ENCODE measurements at places on chromosomes 16 and 17. TPM values are rescaled to one million over a fixed set of nuclear protein-coding genes. Genes with fewer than 3 reads are reported as not detected.

DNA sequence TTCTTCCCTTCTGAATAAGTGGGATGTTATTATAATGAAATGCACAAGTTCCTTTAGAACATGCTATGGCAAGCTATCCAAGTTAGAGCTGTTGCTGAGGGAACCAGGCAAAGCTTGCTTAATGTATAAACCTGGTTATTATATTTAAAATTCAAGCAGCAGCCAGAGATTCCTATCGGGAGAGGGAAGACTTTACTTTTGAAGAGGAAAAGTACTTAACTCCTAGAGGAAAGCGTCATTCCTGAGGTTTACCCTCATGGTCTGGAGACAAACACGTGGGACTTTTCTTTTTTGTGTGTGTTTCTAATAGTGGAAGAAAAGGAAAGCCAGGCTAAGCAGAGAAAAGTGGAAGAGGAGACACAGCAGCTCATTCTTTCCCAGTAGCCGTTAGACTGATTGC lies 39.9 kb upstream of the MYH10 start:
- no peak for DNase-seq

Gene ZG16B
- not detected for total RNA-seq

DNA sequence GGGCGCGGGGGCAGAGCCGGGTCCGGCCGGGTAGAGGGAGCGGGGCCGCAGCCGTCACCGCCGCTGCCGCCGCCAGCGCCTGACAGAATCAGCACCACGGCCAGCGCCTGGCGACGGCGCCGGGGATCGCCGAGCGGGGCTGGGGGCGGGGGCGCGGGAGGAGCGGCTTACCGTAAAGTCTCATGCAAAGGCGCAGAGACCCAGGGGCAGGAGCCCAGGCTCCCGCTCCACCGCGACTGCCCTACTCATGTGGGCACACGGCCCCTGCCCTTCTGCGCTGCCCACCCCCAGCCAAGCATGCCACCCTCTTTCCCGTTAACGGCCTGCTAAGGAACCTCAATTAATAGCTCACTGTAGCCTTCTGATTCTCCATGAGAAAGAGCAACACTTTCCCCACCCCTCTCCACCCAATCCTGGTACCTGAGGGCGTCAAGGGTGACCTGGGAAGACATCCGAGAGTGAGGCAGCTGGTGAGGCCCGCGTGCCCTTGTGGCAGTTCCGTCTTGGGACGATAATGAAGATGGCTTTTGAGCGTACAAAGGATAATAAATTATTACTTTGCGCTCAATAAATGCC lies at the start of gene SEZ6:
Gene SEZ6, minus strand, starts transcription at position 98 of the 576 bp plus-strand sequence. CDS start 164 bp downstream, outside the sequence.
- DNase-seq: peak; percentile 60

Gene ITGAE
- total RNA-seq: 48.2 TPM

- DNase-seq: peak; percentile 74
These were observed 1.2 kb downstream of the RTN4RL1 start for GRCh38 chr17:2023692-2024571.

DNA sequence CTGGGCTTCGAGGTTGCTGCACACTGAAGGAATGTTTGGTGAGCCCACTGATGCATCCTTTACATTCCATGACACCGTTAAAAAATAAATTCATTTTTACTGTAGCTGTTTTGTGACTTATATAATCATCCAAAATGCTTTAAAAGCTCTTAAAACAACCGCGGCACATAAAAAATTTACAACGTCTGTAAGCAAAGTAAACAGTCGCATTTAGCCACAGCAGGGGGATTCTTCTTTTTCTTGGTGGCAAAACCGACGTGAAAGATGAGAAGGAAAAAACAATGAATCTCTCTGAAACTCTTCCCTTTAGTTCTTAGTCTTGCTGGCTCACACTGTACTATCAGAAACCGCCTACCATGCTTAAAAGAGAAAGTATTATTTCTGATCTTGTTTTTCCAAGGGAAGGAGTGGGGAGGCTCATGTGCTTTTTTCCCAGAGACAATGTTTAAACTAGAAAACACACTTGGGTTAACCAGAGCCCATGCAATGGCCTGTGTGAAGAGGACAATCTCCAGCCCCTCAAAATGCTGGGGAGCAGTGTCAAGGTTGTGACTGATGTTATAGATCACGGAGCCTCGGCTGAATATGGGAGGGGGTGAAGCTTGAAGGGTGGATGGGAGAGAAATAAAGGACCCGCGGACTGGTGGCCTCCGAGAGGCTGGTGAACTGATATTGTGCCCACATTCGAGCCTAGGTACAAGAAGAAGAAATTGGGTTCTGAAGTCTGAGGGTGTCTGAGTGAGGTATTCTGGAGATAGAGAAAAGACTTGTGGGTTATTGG lies 91.1 kb downstream of the IRF8 start:
- no peak for DNase-seq

Gene SLFN12L
- 3.7 TPM for total RNA-seq

- no peak for DNase-seq
These were observed 42.1 kb upstream of the TAOK1 start for GRCh38 chr17:29347831-29348629.

DNA sequence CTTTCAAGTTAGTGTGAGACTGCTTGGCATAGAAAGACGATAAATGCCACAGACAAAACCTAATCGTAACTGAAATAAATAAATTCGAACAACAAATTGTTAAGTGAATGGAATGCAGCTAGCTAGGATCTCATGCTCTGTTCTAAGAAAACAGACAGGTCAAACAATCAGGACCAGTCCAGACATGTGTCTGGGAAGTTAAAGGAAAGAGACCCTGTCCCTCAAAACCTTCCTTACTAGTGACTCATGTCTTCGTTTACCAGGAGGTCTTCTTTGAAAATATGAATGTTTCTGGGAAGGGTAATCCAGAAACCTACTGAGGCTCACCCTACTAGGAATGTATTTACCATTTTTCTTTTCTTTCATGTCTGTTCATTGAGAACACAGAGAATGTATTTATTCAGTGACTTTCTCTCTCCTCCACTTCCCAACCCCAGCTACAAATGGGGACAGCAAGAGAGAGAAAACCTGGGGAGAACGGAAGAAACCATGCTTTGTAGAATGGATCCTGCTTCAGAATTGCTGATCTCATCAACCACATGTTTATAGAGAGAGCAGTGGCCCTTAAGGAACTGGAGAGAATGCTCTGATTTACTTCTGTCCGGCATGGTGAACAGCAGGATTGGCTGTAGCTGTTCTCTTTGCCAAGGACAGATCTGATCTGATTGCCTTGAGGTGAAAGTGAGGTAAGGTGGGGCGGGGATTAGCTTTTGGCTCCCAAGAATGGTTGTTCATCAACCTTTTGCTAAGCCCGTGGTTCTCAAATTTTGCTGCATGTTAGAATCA lies 39.4 kb upstream of the DHX8 start:
- no peak for DNase-seq

DNA sequence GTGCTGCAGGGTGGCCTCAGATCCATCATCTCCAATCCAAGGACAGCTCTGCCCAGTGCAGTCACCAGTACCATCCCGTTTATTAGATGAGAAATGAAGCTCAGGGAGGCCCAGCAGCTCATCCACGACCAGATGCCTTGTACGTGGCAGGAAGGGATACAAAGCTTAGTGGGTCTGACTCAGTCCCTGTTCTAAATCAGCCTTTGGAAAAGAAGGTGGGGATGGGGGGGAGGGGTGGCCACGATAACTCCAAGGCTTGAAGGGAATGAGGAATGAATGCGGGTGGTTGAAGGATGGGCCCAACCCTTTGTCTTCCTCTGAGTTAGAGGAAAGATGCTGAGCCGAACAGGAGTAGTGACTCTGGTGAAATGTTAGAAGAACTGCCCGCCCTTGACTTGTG lies 25.8 kb downstream of the LLGL2 start:
- DNase-seq: no peak

Gene GPRC5C
- total RNA-seq: 0.53 TPM

Gene MARVELD3
- not detected for total RNA-seq

Gene GP1BA
- not detected for total RNA-seq

- no peak for DNase-seq
These were observed 32.8 kb upstream of the PAFAH1B1 start for GRCh38 chr17:2560658-2561057.

Gene KRTAP16-1
- not detected for total RNA-seq

- no peak for DNase-seq
These were observed 77.7 kb downstream of the AMFR start for GRCh38 chr16:56347670-56348069.

Gene CLEC18B
- total RNA-seq: 1.6 TPM

DNA sequence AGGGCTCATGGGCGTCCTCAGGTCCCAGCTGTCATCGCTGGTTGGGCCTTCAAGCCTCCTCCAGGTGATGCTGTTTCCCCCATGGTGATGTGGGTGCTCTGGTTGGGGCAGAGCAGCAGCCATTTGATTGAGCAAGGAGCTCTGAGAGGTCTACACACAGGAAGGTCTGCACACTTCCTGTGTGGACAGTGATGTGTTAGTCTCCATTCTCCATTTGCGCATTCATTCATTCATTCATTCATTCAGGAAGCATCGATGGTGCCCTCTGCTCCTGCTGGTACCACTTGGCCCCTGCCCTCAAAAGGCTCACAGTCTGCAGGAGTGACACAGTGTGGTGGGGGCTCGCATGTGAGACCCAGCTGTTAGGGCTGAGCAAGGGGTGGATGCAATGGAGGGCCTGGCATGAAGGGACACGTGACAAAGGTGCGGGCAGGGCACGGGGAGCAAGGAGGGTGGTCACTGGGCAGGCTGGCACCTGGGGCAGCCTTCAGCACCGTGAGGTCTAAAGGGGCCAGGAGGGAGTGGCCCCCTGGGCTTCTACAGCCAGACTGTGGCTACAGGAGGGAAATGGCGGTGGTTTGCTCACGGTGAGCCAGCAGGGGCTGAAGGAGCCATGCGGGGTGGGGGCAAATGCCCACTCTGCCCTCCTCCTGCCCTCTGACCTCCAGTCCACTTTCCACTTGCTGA lies 1.5 kb downstream of the ADGRG3 start:
- DNase-seq: no peak

- DNase-seq: no peak
These were observed 7.5 kb downstream of the ATP5PD start for GRCh38 chr17:75039238-75039637.

- no peak for DNase-seq
These were observed 54.1 kb downstream of the TOX3 start for GRCh38 chr16:52492789-52493357.

DNA sequence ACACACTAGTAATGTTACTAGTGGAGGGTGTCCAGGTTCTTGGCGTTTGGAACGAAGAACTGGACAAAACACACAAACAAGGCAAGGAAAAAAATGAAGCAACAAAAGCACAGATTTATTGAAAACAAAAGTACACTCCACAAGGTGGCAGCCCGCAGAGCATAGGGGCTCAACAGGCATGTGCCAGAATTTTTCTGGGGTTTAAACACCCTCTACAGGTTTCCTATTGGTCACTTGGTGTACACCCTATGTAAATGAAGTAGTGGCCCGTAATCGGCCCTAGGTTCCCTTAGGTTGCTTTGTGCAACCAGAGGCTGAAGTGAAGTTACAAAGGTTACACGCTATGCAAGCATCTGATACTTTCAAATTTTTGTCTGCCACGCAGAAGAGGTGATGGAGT lies 8.1 kb downstream of the OR2C1 start:
- DNase-seq: no peak

Gene SYT17
- 25.1 TPM for total RNA-seq

GRCh38 chr16:86221085-86221484 lies 289.2 kb upstream of the FOXF1 start:
- no peak for DNase-seq

DNA sequence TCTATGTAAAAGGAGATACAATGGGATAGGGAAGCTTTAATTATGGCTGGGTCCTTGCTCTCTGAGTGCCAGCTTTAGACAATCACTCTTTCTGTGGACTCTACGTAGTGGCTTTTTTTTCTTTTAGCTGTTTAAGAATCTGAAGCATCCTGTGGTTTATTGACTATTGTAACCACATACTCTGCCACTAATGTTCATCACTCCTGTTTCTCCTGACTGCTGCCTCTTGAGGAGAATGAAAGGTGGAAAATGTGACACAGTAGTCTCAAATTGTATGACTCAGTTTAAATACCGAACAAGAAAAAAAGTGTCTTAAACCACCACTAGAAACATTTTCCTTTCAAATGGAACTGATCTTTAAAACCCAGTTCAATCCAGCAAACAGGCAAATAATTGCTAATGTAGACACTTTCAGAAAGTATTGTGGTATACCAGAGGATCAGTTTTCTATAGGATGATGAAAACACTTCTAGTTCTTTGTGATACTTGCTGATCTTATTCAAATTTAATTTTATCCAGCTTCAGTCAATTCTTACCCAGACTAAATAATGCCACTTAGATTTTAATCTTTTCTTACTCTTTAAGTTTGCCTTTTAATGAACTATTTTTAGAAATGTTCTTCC lies 302.7 kb upstream of the PMFBP1 start:
- no peak for DNase-seq

Gene CACNG3
- not detected for total RNA-seq

DNA sequence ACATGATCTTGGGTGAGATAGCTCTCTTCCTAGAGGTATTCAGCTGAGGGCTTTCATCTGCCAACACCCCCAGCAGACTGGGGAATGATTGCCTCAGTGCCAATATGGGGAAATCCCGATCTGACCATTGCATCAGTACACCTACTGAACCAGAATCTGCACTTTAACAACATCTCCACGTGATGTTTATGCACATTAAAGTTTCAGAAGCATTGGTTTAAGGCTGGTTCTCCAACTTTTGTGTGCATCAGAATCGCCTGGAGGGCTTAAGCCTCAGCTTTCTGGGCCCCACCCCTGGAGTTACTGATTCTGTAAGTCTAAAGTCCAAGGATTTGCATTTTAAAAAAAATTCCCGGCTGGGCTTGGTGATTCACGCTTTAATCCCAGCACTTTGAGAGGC lies 123.6 kb upstream of the MED13 start:
- no peak for DNase-seq

- DNase-seq: no peak
These were observed 8.2 kb downstream of the POLR2C start for GRCh38 chr16:57470711-57471110.

DNA sequence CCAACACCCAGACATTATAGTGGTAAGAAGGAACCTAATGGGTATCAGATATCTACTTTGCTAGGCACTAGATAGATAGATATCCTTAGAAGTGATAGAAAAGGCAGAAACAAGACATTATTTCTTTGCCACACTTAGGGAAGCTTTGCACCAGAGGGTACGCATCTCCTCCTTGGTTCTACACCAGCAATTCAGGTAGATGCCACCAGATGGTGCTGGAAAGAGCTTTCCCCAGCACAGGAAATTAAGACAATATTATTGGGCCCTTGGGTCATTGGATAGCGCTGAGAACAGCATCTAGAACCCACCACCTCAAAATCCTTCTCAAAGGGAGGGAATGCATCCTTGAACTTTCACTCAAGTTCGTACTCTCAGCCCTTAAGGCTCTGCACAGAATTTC lies 173.8 kb upstream of the CCL2 start:
- no peak for DNase-seq

Gene NEUROD2
- not detected for total RNA-seq

Gene SYCE1L
- 7.9 TPM for total RNA-seq

DNA sequence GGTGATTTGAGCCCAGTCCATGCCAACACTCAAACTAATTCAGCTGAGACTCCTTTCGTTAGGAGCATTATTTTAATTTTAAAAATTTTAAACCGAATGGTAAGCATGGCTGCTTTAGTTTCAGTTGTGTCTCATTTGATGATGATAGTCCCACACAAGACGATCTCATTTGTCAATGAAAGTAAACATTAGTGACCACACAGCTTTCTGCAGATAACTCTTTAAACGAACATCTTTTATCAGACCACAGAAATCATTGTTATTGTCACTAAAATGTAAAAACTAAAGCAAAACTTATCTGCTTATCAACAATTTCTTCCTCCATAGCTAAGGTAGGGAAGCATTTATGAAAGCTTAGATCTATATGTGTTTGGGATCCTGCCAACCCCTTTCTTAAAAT lies 382.2 kb downstream of the ZFHX3 start:
- no peak for DNase-seq

Gene FBRS
- total RNA-seq: 191 TPM
